ENCODE measurements at places on chromosomes 5 and 9. TPM values are rescaled to one million over a fixed set of nuclear protein-coding genes. Genes with fewer than 3 reads are reported as not detected.

Gene SLC46A2
- not detected for polyA plus RNA-seq

Gene TTC16
- not detected for polyA plus RNA-seq

Gene MARVELD2
- 10.7 TPM for polyA plus RNA-seq

Gene IZUMO3
- polyA plus RNA-seq = not detected

Gene STPG3
- polyA plus RNA-seq = not detected

Gene PCDHA9
- 0.04 TPM for polyA plus RNA-seq

Gene PCDHB8
- polyA plus RNA-seq = 0.33 TPM

Gene PCYOX1L
- polyA plus RNA-seq = 3.7 TPM

Gene PCDHGA1
- 0.40 TPM for polyA plus RNA-seq

Gene WNT8A
- 0.04 TPM for polyA plus RNA-seq

Gene GADD45G
- polyA plus RNA-seq = not detected

Gene MRPL36
- polyA plus RNA-seq = 70.5 TPM

Gene PCA3
- not detected for polyA plus RNA-seq

Gene TRIM7
- 0.13 TPM for polyA plus RNA-seq

Gene NME5
- polyA plus RNA-seq = not detected

Gene PSMB7
- 291 TPM for polyA plus RNA-seq

Gene MVB12B
- 12.1 TPM for polyA plus RNA-seq

Gene CCDC192
- polyA plus RNA-seq = not detected

Gene SHISAL2B
- polyA plus RNA-seq = not detected

Gene SPATA31A3
- polyA plus RNA-seq = not detected

Gene PDLIM7
- 38.4 TPM for polyA plus RNA-seq

Gene GABRB2
- 0.01 TPM for polyA plus RNA-seq

Gene SEC61B
- 191 TPM for polyA plus RNA-seq

Gene OR13C8
- polyA plus RNA-seq = not detected

Gene GPR150
- not detected for polyA plus RNA-seq

Gene PAEP
- 10.8 TPM for polyA plus RNA-seq

Gene PCDHGC5
- polyA plus RNA-seq = not detected

Gene HEMGN
- polyA plus RNA-seq = not detected

Gene ZMAT2
- polyA plus RNA-seq = 25.2 TPM

Gene DOCK2
- not detected for polyA plus RNA-seq

Gene PCDHAC2
- not detected for polyA plus RNA-seq

Gene MYO10
- 4.5 TPM for polyA plus RNA-seq

Gene PCDHB12
- 0.03 TPM for polyA plus RNA-seq

Gene SEMA4D
- polyA plus RNA-seq = 0.17 TPM

Gene TYRP1
- not detected for polyA plus RNA-seq

Gene AHRR
- polyA plus RNA-seq = 0.28 TPM

Gene RNF208
- polyA plus RNA-seq = 1.6 TPM

Gene TIFAB
- polyA plus RNA-seq = not detected

Gene FAM221B
- not detected for polyA plus RNA-seq

Gene NMRK1
- 13.5 TPM for polyA plus RNA-seq

Gene NPM1
- polyA plus RNA-seq = 1,684 TPM

Gene NFIL3
- 53.3 TPM for polyA plus RNA-seq

Gene OCLN
- 26.2 TPM for polyA plus RNA-seq

Gene AFAP1L1
- 1.0 TPM for polyA plus RNA-seq

Gene RASEF
- polyA plus RNA-seq = not detected

Gene PCDHA1
- not detected for polyA plus RNA-seq

Gene NIPAL4
- not detected for polyA plus RNA-seq

Gene GAPT
- polyA plus RNA-seq = not detected

Gene FOXD4L4
- 0.10 TPM for polyA plus RNA-seq

Gene DCAF10
- polyA plus RNA-seq = 20.3 TPM

Gene HMCN2
- not detected for polyA plus RNA-seq

Gene PCDHB3
- polyA plus RNA-seq = 0.31 TPM

Gene ZFP2
- 0.29 TPM for polyA plus RNA-seq

Gene CD72
- 1.1 TPM for polyA plus RNA-seq

Gene WDR31
- polyA plus RNA-seq = 1.6 TPM

Gene BTNL9
- polyA plus RNA-seq = not detected

Gene MEGF9
- polyA plus RNA-seq = 3.3 TPM

Gene KCNV2
- not detected for polyA plus RNA-seq
